ENCODE measurements at places on chromosomes 7 and 10. TPM values are rescaled to one million over a fixed set of nuclear protein-coding genes. Genes with fewer than 3 reads are reported as not detected.

GIMAP6 gene
- not detected for total RNA-seq

PPP1R17 gene
- total RNA-seq, result not detected

CPED1 gene
- not detected for total RNA-seq

CCL26 gene
- total RNA-seq, result 8.9 TPM

GIMAP4 gene
- total RNA-seq, result not detected

LRRD1 gene
- not detected for total RNA-seq

VSIR gene
- 25.5 TPM for total RNA-seq

RPEL1 gene
- 0.07 TPM for total RNA-seq
